T1000 (cell line): ENCODE measurements at places on chromosomes 11 and 22.
A peak's percentile ranks its signal among the peaks of the same experiment; 100 is the strongest.

DNA sequence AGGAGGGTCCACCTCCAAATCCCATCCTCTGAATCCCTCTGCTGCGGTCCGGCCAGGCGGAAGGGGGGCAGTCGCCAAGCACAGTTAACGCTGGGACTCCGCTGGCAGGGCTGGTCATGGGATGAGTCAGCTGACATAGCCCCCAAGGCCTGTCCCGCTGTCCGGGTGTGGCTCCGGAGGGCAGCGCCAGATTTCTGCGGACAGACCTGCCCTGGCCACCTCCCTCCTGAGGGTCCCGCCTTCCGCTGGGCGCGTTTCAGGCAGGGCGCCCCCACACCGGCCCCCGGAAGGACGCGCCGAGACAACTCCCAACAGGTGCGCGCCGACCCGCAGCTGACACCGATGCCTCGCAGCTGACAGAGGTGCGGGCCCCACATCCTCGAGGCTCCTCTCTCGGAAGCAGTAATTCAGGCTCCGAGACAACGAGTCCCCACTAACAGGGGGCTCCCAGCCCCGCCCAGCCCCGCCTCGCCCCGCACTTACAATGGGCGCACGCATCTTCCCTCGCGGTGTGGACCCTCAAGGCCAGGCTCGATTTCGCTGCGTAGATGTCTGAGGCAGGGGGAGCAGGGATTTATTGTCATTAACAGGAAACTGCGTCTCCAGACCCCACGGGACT is 607 bp downstream of the PLAAT3 start:
- no peak for DNase-seq

GRCh38 chr22:39472570-39473556 is 16.1 kb downstream of the MGAT3 start:
- DNase-seq: no peak

DNA sequence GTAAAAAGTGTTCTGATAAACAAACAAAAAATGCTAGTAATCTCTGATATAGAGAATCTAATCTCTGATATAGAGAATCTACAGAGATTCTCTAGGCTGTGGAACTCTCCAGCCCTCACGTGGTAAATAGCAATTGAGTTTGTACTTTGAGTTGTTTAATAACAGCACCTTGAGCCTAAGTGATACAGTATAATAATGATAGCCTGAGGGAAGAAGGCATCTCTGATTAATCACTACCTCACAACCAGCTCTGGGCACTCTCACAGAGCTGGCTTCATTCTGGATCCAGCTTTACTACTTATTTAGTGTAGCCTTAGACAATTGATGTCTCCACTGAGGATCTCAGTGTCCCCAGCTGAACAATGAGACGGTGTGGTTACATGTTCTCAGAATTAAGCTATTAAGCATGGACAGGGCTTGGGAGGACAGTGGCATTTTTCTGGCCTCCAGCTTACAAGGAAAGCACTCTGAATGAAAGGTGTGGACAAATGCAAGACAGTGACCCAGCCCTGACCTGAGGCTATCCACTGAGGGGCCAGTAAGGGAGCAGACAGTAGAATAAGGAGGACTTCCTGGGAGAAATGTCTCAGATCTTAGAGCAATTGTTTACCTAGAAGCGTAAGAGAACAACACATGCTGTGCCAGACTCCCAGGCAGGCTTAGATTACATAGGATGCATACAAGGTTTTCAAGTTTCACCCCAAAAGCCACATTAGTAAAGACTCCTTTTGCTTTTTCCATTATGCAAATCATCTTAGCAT is 88.7 kb upstream of the DRD2 start:
- DNase-seq: no peak

GRCh38 chr11:33182246-33182878 is 21.1 kb upstream of the CSTF3 start:
- no peak for DNase-seq

- DNase-seq: peak; percentile 86
These were observed 583 bp upstream of the PKP3 start for GRCh38 chr11:393219-394033.

GRCh38 chr11:34619062-34619516 is 1.8 kb upstream of the EHF start:
- no peak for DNase-seq

- no peak for DNase-seq
These were observed 526 bp downstream of the C1QTNF6 start for GRCh38 chr22:37187552-37187890.

GRCh38 chr11:77175021-77175842 is 47.2 kb downstream of the MYO7A start:
- DNase-seq: no peak

DNA sequence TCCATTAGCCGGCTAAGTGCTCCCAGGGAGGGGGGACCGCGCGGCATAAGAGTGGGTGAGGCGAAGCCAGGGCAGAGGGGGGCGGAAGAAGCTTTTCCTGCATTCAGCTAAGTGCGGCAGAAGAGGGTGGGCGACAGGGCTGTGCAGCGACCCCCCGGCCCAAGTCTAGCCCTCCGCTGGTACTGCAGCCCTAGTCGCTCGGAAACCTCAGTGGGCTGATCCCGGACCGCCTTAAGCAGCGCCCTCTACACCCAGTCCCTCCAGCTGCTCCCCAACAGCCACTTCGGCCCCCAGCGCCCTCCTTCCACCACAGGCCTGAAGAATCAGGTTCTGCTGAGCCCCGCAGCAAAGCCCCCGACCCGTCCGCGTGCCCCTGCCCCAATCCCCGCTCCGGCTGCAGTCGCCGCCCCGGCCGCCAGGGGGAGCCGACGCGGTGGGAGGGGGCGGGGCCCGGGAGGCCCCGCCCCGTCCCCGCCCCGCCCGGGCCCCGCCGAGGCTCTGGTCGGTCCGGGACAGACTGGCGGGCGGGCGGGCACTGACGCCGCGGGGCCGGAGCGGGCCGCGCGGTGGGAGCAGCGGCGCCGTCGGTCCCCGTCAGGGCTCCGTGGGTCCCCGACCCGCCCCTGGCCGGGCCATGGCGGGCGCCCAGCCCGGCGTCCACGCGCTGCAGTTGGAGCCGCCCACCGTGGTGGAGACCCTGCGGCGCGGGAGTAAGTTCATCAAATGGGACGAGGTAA is at the start of gene PLCB3:
Gene PLCB3, plus strand, starts transcription at position 515 of the 737 bp plus-strand sequence. Its CDS starts 120 bp downstream, at position 635.
- peak; percentile 45 for DNase-seq
